ENCODE measurements at places on chromosomes 6 and 20.
A peak's percentile ranks its signal among the peaks of the same experiment; 100 is the strongest.

DNA sequence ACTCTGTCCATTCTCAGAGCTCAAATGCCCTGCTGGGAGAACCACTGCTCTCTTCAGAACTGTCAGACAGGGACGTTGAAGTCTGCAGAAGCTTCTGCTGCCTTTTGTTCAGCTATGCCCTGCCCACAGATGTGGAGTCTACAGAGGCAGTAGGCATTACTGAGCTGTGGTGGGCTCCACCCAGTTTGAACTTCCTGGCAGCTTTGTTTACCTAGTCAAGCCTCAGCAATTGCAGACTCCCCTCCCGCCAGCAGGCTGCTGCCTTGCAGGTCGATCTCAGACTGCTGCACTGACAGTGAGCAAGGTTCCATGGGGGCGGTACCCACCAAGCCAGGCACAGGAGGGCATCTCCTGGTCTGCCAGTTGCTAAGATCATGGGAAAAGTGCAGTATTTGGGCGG, 21.8 kb upstream of the UFL1 start:
- no peak for ATAC-seq

- ATAC-seq = peak; percentile 23
These were observed 97.4 kb upstream of the RNF24 start for GRCh38 chr20:4112481-4113421.

DNA sequence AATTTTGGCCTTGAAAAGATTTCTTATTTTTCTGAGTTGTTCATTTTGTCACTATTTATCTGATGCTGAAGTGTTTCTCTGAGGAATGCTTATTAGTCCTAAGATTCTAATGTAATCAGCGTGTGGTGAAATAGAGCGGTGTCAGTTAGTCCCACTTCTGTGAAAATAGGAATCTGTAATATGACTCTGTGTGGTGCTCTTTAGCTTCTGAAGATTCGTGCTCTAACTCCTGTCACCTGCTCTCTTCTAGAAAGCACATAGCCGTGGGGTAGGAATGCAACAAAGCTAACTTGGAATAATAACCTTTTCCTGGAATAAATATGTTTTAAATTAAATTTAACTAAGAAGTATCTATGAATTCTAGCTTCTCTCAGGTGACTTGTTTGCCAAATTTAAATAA, 90.4 kb downstream of the BCKDHB start:
- no peak for ATAC-seq

GRCh38 chr6:57822896-57823358, 505.5 kb downstream of the PRIM2 start:
- ATAC-seq = no peak

DNA sequence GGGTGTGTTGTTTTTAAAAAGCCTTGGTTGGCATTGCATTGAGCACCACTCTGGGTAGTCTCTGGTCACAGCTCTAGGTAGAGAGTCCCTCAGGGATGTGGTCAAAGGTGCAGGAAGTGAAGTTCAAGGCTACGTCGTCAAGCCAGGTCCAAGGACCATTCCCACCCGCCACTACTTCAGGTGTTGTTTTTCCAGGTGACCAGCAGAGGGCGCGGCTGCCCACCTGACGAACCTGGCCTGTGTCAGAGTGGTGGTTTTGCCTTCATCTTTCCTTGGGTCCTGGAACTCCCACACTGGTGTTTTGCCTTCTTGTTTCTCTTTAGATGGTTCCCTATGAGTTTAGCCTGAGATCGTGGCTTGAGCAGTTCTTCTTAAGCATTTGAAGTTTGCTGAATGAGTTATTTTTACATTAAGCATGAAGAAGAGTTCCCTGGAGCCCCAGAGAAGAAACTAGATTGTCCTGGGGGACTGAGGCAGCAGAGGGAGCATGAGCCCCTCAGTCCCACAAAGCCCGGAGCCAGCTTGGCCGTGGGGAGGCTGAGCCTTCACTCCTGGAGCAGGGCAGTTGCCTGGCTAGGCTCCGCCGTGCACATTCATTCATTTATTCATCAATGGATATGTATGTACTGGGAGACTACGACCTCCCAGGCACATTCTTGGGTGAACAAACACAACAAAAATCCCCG, 5.6 kb upstream of the PHACTR3 start:
- no peak for ATAC-seq
